ENCODE measurements at places on chromosomes 2 and 18. TPM values are rescaled to one million over a fixed set of nuclear protein-coding genes. Genes with fewer than 3 reads are reported as not detected.
A peak's percentile ranks its signal among the peaks of the same experiment; 100 is the strongest.

The NOSTRIN gene
- not detected for total RNA-seq

The ARHGAP28 gene
- total RNA-seq, result 15.5 TPM

The C2orf66 gene
- 0.32 TPM for total RNA-seq

The C1QL2 gene
- not detected for total RNA-seq

The CEBPZOS gene
- total RNA-seq, result 23.4 TPM

- DNase-seq, result no peak
These were observed 16.7 kb downstream of the ZCCHC2 start for GRCh38 chr18:62539284-62540165.

GRCh38 chr2:150585221-150585971 is 97.9 kb upstream of the RND3 start:
- peak; percentile 68 for DNase-seq

DNA sequence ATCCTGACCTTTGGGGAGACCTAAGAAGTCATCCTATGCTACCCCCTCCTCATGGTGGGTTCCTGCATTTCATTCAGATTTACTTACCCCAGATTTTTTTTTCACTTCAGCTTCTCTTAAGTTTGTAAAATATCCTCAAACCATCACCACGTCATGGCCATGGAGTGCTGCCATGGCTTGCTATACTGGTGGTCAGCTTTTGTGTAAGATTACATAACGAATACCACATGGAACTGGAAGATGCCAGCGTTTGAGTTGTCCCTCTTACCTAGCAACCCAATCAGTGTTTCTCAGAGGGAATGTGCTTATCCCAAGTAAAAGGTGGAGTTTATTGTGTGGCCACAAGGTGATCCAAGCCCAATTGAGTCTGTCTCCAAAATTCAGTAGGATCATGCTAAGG is 148.6 kb upstream of the ALPP start:
- no peak for DNase-seq

- no peak for DNase-seq
These were observed 35.2 kb upstream of the SERTAD2 start for GRCh38 chr2:64688909-64689308.

- no peak for DNase-seq
These were observed 65.0 kb upstream of the LRATD1 start for GRCh38 chr2:14567561-14567960.

GRCh38 chr18:49183921-49184320 is 233.2 kb upstream of the SMAD7 start:
- DNase-seq, result no peak
